ENCODE measurements at places on chromosomes 2 and 18.

DNA sequence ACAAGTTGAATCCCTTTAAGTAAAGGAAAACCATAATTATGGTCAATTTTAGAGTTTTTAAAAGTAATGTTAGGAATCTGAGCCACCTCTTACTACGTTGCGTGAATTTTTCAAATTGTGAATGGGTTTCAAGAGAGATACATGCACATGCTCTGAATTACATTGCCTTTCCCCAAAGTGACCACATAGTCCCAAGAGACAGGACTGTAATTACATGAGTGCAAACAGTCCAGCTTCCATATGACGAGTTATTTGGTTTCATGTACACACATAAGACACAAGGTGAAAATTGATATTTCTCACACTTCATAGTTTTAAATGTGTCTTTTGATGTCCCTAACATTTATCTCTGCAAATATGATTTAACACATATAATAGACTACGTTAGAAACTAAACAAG is 850.8 kb downstream of the LRP1B start:
- no peak for DNase-seq

GRCh38 chr18:9961041-9961440 is 47.2 kb downstream of the VAPA start:
- DNase-seq, result no peak

DNA sequence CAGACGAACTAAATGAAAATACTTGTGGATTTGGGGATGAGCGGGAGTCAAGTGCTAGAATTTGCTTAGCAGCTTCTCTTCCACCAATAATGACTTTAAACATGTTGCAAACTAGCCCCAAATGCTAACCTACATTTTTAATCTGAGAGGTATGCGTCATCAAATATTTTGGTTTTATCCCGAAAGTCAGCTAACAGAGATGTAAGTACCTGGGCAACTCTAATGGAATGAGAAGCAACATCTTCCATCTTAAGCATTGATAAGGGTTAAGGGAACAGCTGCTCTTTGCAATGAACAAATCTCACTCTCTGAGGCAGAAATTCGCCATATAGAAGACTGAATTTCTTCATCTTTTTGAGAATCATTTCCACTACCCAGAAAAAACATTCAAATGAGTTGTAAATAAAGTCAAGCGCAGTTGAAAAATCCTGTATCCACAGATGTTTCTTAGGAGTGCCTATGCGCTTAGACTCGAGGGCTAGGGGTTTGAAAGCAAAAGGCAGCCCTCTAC is 926 bp upstream of the YPEL5 start:
- DNase-seq, result no peak

DNA sequence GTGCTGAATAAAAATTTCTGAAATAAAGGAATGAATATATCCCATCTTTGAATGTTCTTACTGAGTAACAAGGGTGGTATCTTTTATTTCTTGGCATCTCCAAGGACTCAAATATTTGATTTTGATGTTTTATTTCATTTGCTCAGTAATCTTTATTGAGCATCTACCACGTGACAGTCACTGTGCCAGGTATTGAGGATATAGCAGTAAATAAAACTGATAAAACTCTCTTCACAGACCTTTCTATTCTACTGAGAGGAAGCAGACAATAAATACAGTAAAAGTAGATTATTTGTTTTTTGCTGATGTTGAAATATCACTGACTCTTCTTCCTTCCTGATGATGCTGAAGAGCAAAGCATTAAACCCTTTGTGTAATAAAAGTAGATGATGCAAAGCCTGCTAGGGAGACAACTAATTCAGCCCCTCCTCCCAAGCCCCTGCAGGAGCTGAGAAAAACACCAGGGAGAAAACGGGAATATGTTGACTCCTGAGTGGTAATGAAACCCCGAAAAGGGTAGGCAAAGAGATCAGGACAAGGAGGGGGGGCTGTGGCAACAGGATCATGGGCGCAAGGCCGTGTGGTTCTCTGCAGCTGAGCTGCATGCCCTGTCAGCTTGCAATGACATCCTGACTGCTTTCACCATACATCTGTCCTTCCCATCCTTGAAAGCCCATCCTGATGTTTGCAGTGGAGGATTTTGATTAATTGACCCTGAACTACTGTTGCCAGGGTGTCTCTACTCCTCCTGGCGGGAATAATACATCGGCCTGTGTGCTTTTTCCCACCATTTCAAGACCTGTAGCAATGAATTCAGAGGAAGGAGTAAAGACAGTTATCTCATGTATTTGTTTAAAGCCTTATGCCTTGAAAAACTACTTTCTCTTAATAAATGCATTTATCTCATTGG is 117.4 kb downstream of the EML6 start:
- no peak for DNase-seq

DNA sequence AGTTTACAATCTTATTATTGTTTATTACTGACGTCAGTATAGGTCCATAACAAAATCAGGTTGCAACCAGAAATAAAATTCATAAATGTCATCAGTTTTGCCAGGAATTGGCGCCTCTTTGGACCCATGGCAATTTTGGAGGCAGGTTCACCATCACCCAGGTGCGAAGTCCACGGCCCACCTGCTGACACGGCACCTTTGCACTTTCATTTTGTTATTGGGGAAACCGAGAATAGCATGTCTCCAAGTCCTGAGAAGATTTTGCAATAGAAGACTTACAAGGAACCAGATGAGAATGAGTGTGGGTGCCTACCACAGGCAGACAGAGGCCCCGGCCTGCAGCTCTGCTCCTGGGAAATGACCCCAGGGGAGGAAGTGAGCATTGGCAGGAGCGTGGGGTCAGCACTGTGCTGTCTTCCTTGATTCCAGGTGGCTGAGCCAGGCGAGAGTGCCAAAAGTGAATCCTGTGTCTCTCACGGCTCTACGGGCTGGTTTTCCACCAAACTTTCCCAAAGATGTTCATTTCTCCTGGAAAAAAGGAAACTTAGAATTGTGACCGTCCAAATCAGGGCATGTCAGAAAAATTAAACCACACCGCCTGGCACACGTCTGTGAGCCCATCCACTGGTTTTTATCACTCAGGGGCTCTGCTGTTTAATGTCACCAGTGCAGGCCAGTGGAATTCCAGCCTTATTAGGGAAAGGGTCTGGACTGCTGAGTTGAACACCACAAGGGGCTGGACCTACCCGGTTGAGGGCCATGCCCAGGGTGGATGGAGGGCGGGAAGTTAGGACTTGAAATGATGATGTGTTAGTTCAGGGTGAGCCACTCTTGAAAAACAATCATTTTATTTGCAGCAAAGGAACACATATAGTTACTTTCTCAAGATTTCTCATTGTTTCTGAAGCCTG is 96.5 kb downstream of the PTGR3 start:
- DNase-seq, result peak; percentile 32

DNA sequence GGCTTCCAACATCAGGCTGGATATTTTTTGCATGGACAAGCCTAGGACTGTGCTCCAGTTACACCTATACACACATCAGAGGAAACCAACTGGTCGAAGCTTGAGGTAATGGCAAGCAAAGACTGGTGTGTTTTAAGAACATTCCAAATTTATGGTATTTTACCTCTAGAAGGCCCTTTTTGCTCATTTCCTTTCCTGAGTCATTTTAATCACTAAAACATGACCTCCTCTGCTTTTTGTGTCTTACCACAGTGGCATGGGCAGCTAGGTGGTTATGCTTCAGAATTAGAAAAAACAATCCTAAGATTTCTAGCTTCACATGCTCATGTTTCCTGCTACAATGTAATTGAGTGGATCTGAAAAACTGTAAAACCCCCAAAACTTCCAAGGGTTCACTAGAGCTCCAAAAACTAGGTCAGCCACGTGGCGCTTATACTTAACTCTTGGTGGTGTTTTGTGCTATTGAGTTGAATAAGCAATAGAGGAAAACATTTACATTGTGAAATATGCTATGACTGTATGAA is 30.6 kb upstream of the CHRNA1 start:
- DNase-seq, result no peak

GRCh38 chr2:233023007-233023760 is 9.3 kb upstream of the NEU2 start:
- no peak for DNase-seq

GRCh38 chr18:39053571-39053970 is 1488.0 kb upstream of the CELF4 start:
- DNase-seq, result no peak

DNA sequence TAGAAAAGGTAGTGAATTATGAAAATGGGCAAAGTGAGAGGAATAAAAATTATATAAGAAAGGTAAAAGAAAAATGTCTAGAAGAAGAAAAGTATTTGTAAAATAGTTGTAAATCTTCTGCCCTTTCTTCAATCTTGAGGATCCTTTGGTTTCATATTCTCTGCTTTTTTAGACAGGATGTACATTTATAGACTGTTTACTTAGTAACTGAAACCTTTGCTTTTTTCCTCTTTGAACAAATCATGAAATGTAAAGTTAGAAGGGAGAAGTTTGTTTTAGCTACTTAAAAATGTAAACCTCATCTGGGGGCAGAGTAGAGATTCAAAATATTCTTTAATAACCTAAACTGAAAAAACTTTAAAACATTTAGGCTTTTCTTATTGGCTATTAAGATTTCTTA is 150.4 kb upstream of the ITGA4 start:
- no peak for DNase-seq

GRCh38 chr2:49248506-49248905 is 94.2 kb upstream of the FSHR start:
- peak; percentile 76 for DNase-seq

DNA sequence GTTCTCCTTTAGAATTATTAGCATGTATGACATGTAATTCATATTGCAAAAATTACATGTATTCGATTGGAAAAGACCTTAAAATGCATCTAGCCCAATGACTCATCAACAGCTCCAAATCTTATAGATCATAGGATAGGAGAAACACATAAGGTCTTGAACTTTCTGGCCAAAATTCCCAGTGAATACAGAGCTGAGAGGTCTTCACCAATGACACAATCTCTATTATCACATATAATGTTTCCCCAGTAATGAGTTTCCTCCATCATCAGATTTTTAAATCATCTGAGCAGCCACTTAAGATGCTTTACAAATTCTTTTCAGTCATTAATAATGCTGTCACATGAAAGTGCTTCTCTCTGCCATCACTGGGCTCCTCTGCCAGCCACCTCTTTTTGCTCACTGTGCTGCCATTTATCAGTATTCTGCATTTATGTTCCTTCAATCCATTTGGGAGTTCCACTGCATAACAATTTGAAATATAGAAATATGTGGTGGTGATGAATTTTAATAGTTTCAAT is 804.9 kb downstream of the SUCLG1 start:
- DNase-seq, result no peak

DNA sequence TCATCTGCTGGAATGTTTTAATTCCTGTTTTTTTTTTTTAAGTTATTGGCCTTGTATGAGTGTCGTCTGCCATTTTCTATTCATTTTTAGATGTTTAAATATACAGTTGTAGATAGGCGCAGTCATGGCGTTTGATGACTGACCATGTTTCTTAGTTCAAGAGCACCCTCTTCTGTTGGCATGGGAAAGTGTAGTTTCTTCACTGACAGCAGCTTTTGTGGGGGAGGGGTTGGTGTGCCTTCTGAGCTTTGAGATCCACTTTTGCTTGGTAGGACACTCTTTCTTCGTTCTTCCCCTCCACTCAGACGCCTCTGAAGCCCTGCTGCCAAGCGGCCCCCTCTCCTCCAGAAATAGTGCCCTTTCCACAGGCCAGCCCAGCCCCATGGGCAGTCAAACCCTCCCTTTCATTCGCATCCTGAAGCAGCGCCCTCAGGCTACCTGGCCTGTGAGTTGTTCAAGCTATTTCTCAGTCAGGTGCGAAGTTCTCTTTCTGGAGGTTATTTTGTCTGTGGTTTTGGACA is 492.0 kb downstream of the TNS1 start:
- DNase-seq, result peak; percentile 96

DNA sequence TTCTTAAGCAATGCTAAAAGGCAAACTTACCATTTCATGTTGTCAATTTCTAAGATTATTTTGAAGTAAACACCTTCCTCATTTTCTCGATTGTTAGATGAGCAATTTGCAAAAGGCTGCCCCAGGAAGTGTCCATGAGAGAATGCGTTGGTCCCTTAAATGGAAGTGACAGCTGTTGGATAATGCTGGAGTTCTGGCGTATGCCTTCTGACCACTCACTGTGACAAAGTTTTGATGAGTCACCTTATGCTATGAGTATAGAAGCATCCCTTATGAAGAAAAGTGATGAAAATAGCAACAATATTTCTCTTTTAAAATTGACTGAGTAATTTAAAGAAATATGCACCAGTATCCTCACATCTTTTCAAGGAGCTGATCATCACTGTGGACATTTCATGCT is 1497.5 kb downstream of the DPP10 start:
- DNase-seq, result no peak

GRCh38 chr2:14827226-14828023 is 194.9 kb downstream of the LRATD1 start:
- no peak for DNase-seq

DNA sequence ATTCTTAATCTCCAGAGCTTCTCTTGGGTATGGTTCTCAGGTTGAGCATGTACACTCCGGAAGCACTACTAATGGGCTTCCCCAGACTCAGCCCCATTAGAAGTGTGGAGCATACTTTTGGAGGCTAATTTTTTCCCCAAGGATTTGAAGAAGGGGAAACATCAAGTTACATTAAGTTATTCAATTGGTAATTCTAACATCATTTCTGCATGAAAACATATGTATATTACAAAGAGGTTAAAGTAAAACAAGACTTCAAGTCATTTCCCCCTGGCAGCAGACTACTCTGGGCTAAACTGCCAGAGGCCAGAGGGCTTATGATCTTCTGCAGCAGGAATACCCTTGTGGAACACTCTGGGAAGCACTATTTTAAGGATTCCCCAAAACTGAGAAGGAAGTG is 227.7 kb upstream of the STK17B start:
- no peak for DNase-seq

DNA sequence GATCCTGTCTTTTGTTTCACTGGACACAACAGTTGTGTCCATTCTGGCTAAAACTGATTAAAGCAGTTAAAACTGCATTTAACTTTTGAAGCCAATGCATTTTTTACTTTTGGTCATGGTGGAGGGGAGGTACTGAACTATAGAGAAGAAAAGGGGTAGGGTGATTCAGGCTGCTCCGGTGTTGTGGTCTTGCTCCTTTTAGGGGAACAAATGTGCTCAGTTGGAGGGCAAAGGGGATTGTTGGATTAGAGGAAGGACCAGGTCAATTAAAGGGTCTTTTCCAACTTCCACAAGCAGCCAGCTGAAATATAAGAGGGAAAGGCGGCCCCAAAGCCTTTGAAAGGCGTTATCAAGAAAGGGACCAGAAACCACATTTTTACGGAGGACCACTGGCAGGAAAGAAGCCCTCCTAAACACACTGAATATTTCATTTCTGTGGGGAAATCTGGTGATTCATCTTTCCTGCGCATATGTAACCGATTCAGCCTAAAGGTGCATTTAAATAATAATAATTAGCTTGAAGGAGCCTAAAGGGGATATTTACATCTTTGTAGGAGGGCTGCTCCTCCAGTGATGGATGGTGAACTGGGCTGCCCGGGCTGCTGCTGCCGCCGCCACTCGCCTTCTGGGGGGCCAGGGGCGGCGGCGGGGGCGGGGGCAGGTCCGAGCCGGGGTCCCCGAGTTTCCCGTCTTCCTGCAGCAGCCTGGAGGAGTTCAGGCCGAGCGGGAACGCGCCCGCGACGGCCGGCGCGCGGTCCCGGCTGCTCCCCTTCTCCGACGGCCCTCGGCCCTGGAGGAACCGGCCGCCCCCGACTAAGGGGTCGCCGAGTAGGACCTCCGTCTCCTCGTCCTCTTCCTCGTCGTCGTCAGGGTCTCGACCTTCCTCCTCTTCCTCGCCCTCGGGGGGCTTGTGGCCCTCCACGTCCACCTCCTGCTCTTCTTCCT is 5.2 kb downstream of the SKOR2 start:
- DNase-seq, result no peak

GRCh38 chr2:16709769-16710168 is 44.1 kb upstream of the CYRIA start:
- DNase-seq, result no peak
